Hematopoietic multipotent progenitor cell treated with erythropoietin and hydrocortisone succinate and interleukin-3 and kit ligand, for 15 days (in vitro differentiated cells): ENCODE measurements at places on chromosomes 2 and 18.

DNA sequence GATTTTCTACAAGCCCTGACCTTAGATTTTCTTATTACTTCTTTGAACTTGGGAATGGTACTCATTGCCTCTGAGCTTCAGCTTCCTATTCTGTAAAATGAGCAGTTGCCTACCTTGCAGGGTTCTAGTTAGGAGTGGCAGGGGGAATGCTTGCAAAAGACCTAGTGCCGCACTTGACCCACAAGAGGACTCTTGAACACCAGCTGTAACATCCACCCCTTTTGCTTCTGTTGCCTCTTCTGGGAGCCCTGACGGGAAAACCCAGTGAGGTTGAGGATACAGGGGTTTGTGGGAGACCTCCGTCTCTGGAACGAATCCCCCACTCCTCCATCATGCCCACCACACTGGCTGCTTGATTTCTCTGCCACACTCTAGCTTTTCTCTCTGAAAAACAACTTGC, 27.1 kb upstream of the LBH start:
- no peak for DNase-seq

GRCh38 chr18:76491776-76492668, 3.0 kb downstream of the ZNF516 start:
- no peak for DNase-seq

DNA sequence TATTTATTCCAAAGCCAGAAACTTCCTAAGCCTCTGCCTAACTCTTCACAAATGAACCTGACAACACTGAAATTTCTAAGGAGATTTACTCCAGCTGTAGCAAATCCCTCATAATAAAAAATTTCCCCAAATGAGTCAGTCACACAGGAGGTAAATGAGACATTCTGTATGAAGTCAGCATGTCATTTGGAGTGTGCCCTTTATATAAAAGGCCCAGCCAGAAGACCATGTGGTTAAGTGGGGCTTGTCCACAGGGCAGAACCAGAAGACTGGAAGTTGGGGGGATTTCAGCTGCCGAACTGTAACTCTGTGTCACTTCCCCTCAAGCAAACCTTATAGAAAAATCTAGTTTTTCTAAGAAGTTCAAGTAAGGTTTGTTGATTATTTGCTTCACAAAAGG, 30.2 kb downstream of the NRP2 start:
- DNase-seq = no peak

DNA sequence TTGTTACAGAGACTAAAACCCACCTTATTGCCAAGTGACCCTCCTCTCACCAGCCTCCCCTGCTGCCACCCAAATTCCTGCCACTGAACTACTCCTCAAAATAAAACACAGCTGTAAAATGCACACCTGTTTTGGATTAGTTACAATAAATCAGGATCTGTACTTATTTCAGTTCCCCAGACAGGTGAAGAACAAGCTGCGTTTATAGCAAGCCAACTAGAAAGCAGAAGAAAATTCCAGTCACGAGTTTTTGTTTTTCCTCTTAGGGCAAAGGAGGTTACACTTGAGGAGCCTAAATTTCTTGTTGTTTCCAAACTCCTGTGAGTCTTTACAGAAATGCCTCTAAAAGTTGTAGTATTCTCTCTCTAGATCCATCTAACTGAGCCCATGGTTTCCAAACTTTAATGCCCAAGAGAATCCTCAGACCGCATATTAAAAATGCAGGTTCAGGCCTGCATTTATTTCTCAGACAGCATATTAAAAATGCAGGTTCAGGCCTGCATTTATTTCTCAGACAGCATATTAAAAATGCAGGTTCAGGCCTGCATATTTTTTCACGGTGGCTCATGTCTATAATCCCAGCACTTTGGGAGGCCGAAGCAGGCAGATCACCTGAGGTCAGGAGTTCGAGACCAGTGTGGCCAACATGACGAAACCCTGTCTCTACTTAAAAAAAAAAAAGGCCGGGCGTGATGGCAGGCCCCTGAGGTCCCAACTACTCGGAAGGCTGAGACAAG, 62.2 kb downstream of the ALPK2 start:
- no peak for DNase-seq

DNA sequence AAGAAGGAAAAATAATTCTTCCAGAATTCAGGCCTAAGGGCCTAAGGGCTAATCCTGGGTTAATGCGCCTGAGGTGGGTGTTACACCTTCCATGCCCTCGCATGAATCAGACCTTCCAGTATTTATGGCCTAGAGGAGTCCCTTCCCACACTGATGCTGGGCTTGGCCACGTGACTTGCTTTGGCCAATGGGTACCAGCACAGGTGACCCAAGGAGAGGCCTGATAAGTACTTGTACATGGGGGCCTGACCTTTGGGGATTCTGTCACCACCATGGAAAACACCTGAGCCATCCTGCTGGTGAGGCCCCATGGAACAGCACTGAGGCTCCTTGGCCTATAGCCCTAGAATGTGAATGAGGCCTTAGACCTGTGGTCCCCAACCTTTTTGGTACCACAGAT, 79.8 kb downstream of the TNFRSF11A start:
- DNase-seq = no peak
